ENCODE measurements at places on chromosomes 2 and 18. TPM values are rescaled to one million over a fixed set of nuclear protein-coding genes. Genes with fewer than 3 reads are reported as not detected.

The LTBP1 gene
- 12.6 TPM for total RNA-seq

The DLGAP1 gene
- 5.7 TPM for total RNA-seq

The NUP35 gene
- total RNA-seq, result 10.9 TPM

The STPG4 gene
- 0.63 TPM for total RNA-seq

The HOXD13 gene
- not detected for total RNA-seq

Measured in omental fat pad (tissue), 4 donors.